Suppressor macrophage (primary cell): ENCODE measurements at places on chromosomes 11 and 22.

DNA sequence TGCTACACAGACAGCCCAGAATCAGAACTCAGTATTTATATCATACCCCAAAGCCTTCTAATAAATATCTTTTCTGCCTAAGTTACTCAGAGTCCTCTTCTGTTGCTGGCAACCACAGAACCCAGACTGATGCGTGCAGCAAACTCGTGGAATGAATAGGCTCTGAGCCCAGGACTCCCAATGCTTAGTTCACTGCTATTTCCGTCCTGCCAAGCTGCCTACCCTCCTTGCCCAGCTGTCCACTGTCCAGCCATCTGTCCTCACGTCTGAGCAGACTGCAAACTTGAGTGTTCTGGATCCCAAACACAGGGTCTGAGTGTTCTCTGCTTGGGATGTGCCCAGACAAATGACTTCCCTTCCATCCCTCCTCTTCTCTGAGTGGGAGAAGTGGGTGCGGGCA, 19.4 kb downstream of the PTPN5 start:
- DNase-seq: no peak

GRCh38 chr22:48804811-48805301, 1022.8 kb downstream of the BRD1 start:
- no peak for DNase-seq

GRCh38 chr11:61059260-61059752, 43.0 kb upstream of the CD5 start:
- no peak for DNase-seq

DNA sequence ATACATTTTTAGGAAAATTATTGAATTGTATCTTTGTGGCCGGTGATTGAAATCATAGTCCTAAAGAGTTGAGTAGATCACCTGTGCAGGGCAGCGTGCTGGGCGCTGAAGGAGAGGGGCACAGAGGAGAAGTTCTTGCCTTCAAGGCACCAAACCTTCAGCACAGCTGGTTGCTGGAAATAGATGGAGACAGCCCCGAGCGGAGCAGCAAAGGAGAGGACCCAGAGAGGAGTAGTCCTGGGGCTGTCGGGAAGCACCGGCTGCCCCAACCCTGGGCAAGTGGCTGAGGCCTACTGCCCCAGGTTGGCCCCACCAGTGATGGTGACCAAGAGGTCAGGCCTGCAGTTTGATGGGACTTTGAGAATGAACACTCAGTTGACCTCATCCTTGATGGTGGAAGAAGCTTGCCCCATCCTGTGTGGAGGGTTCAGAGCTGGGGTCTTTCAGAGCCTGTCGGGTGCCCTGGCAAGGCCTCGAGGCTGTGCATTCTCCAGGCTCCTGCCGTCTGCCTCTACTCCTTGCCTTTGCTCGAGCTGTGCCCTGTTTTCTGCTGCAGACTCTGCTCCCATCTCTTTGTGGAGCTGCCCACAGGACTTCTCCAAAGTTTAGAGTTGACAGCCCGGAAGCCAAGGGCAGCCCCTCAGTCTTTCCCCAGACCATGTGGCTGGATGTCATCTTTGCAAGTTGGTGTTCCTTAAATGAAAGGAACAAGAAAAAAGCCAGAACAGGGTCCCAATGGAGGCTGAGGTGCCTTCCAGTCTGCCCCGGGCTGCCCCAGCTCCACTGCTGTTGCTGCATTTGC, 285.1 kb downstream of the TBC1D22A start:
- DNase-seq: no peak

DNA sequence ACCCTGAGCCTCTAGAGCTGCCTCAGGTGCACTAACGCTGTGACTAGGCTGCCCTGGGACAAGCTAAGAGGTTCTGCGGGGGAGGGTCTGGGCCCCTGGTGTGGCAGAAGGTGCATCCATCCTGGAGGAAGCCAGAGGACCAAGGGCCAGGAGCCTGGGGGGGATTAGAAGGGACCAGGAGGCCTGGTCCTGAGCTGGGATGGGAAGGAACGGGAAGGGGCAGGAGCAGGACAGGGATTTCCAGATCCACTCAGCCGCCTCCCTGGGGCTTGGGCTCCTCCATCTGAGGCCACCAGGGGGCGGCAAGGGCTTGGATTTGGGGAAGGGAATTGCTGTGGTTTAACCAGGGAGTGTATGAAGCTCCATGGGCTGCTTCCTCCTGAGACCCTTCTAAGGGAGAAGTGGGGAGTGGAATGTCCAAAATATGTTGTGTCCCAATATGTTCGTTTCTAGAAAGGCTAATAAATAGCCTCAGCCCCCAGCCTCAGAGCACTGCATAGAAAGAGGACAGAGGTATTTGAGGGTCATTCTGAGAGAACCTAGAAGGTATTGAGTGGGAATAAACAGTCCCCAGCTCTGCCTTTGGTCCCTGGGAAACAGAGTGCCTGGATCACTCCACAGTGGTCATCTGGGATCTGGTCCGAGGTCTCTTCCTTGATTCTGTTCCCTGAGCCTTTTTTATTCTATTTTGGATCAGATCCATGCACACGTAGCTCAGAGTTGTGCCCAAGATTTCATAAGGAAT, 17.4 kb upstream of the PRAME start:
- DNase-seq: peak; percentile 81
